ENCODE measurements at places on chromosomes 1 and 21.

DNA sequence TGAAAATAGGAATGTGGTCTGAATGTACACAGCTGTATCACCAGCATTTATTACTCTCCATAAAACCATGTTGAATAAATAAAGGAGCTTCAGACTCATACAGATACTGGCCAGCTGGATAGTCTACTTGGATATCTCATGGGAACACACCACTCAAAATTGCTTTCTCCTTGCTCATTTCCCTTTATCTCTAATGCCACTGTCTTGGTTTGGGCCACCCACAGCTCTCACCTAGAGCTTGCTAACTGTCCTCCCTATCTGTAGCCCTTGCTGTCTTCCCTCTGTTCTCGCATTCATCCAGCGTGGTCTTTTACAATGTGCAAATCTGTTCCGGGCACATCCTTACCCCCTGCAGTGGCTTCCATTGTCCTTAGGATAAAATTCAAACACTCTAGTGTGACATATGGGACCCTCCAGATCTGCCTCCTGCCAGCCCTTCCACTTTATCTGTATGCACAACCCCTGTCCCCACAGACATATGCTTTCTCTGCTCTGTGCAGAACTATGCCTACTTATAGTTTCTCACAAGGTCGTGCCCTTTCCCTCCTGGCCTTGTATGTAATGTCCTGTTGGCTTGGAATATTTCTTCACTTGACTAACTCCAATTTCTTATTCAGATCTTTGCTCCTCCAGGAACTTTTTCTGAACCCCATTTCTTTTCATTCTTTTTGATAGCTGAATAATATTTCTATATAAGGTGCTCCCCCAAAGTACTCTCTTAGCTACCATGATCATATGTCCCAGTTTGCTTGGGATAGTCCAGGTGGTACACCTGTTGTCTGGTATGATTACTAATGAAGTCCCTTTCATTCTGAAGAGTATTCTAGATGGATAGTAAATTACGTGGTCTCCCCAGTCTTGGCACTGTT lies 2.9 kb downstream of the FLVCR1 start:
- no peak for DNase-seq

DNA sequence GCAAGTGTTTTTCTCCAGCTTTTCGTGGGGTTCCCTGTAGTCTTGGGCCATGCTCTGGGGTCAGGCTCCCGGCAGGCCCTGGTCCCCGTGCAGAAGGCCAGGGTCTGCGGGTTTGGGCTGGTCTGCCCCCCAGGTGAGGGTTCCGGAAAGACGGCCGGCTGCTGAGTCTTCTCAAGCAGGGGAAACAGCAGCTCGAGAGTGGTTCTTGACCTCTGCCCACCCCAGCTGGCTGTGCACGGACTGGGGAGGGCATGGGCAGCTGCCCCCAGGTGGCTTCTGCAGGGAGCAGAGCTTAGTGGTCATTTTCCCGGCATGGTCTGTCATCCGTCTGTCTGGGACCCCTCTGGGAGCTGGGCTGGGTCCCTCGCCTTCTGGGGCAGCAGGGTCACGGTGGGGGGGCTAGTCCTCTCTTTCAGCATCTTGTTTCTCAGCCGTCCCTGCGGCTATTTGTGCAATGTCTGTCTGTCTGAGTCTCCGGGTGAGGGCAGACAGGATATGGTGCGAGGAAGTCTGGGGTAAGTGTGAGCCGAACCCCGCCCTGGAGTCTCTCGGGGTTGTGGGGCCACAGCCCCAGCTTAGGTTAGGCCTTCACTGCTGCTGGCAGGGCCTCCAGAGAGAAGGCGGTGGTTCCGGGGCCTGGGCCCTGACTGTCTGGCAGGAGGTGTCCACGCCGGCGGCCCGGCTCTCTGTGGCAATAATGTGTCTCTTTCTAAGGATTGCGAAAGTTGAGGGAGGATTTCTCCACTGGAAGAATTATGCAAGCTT lies 6.1 kb downstream of the SKI start:
- DNase-seq: peak; percentile 83

DNA sequence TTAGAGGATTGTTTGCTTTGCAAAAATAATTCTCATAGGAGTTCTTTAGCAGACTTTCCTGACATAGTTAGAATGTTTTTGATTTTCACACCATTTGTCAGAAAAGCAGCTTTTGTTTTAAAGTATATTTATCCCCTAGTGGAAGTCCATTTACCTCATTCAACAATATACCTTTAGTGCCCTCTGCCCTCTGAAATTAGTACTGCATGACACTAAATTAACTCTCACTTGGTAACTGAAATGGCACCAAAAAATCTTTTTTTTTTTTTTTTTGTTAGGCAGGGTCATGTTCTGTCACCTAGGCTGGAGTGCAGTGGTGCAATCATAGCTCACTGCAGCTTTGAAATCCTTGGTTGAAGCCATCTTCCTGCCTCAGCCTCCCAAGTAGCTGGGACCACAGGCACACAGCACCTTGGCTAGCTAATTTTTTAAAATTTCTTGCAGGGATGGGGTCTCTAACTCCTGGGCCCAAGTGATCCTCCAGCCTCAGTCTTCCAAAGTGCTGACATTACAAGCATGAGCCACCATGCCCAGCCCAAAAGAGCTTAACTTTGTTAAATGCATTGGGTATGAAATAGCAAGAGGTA lies 13.6 kb downstream of the LRRC42 start:
- DNase-seq: no peak

GRCh38 chr1:234871710-234872271 lies 256.8 kb downstream of the TOMM20 start:
- DNase-seq: no peak
